Vein endothelial cell (primary cell): ENCODE measurements at places on chromosomes 12 and 14. TPM values are rescaled to one million over a fixed set of nuclear protein-coding genes. Genes with fewer than 3 reads are reported as not detected.

Gene A2M
- 24.5 and 37.6 TPM in 2 replicates for total RNA-seq

Gene COL2A1
- under 0.01 TPM in 2 replicates for total RNA-seq

Gene CCDC38
- total RNA-seq = 0.10 TPM in 1 of 2 replicates, not detected in the other

Gene TNFAIP2
- 75.9 and 95.0 TPM in 2 replicates for total RNA-seq

Gene SINHCAF
- total RNA-seq = 83.9 and 99.8 TPM in 2 replicates

Gene HOXC10
- not detected in 2 replicates for total RNA-seq

Gene TSPAN19
- total RNA-seq = not detected in 2 replicates
